ENCODE measurements at places on chromosomes 2 and 18.

GRCh38 chr2:46179037-46179621, 118.1 kb upstream of the EPAS1 start:
- DNase-seq: no peak

- DNase-seq: no peak
These were observed 115.1 kb downstream of the CDH20 start for GRCh38 chr18:61448316-61448715.

DNA sequence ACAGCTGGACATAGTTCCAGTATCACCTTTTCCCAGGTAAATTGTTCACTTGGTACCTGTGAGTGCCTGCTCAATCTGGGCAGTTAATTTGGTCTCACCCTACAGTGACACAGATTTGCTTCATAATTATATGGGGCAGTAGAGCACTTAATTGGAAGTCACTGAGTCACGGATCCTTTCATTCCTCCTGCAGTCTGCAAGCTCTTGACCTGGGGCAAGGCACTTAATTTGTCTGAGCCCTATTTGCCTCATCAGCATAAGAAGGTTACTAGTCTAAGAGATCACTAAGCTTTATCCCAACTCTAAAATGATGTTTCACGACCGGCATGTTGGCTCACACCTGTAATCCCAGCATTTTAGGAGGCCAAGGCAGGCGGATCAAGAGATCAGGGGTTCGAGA, 8.9 kb downstream of the FBXO36 start:
- no peak for DNase-seq

DNA sequence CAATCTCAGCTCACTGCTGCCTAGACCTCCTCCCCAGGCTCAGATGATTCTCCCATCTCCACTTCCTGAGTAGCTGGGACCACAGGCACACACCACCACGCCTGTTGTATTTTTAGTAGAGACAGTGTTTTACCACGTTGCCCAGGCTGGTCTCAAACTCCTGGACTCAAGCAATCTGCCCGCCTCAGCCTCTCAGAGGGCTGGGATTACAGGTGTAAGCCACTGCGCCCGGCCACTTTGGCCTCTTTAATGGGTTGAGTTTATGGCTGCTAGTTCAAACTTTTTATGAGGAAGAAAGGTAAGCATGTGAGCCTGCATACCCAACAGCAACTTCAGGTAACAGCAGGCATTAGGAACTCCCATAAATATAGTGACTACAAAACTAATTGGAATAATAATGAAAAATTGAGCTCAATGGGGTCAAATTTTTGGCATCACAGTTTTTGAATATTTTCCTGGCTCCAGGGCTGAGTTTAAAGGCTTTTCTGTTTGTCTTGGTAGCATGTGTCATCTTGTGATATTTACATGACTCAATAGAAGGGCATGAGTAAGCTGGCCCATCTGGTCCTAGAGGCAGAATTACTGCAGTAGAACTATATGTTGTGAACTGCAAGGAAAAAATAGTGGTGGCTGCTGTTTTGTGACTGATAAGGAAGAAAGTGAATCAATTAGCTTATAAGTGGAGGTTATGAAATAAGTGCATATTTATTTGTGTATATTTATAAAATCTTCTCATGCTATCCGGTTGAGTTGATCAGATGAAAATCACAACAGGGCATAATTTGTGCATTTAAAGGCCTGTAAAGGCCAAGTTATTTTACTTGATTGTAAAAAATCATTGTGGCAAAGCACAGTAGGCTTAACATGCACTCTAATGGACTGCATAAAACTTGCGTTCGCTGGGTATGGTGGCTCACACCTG, 24.8 kb downstream of the GALM start:
- peak; percentile 77 for DNase-seq

- DNase-seq: peak; percentile 75
These were observed 250.1 kb upstream of the CTAGE1 start for GRCh38 chr18:22667616-22668422.

DNA sequence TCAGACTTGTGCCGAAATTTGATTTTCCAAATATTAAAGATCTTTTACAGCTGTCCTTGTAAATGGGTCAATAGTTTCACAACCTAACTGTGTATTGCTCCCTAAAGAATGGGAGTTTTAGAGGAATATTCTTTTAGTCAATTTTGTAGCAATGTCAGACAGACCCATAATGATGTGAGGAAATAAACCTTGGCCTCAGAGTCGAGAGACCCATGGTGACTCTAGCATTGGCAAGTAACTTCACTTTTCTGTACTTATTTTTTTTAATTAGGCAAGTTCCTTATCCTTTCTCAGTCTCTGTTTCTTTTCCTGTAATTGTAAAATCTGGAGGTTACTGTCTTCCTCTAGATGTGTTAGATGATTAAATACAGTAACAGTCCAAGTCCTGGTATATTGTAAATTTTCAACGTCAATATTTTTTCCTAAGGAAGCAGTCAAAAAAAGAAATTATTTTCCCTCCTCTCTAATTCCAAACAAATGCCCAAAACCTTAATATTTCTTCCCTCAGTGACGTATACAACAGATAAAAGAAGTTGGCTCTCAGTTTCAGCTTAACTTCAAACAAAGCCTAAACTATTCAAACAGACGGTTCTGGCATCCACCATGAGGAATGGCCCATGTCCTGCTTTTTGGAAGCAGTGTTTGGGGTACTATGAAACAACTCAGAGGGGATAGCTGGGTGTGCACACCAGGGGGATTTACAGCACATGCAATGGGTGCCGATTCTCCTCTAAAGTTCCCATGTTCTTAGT, 466.7 kb downstream of the TNS1 start:
- DNase-seq: no peak

DNA sequence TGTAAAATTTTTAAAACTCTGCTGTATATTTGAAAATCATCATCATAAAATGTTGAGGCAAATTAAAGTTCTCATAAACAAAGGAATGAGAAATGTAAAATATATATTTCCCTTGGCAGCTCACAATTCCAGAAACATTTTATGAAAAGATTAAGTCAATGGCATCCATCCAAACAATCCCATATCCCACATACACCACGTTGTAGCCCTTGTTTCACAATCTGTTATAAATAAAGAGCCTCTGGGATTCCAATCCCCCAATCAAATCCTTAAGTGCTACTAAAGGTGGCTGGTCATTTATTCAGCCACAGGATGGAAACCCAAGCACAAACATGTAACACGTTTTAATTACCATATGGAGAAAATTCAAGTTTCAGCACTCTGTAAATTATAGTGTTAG, 51.7 kb downstream of the GFPT1 start:
- no peak for DNase-seq

DNA sequence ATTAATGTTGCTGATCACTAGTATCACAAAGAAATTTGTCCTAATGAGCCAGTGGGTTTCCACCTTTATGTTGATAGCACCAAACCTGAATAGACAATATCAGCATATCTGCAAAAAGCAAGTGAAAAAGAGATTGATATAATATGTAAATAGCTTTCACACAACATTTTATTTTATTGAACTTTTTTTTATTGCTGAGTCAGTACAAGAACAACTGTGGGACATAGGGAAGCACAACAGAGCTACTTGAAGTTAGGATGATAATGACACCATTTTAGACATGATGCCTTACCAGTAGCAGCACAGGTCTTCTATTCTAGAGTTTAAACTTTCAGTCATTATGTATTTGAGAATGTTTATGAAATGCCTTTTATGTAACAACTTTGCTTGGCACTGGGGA, 554.1 kb upstream of the SETBP1 start:
- DNase-seq: no peak

- no peak for DNase-seq
These were observed 6.5 kb downstream of the MFSD2B start for GRCh38 chr2:24016376-24016761.

DNA sequence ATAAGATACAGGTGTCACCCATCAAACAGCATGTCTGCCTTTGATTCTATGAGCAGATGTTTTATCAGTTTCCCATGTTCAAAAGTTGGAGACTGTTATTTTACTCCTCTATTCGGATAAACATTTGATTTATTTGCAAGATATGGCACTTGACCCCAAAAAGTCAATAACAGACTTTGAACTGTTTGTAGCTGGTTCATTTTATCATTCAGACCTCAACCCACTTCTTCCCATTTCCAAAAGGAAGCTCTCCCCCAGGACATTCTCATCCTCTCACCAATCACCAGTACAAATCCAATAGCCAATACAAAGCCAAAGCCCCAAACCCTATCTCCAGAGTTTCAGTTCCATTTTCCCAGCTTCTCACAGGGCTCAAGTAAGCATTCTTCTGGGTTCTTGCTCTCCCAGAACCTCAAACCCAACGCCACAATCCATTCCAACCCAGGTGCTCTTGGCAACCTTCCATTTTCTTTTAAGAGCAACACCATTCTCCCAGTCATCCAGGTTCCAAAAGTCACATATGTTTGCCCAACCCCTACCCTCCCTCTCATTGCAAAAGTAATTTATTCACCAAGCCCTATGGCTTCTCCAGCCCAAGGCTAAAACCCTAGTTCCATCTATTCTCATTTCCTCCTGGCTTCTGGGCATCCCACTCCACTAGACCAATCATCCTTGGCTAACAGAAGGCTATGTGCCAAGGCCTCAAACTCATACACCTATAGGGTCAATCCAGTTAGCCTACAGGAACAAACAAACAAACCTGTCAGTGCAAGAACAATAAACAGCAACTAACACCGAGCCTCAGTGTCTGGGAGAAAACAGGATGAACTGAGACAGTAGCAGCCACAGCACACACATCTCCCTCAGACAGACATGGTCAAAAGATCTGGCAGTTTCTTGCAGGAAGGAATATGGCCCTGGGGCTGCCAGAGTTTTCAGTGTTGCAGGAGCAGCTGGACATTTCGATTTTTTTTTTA, 9.2 kb downstream of the ACVR1 start:
- DNase-seq: no peak

DNA sequence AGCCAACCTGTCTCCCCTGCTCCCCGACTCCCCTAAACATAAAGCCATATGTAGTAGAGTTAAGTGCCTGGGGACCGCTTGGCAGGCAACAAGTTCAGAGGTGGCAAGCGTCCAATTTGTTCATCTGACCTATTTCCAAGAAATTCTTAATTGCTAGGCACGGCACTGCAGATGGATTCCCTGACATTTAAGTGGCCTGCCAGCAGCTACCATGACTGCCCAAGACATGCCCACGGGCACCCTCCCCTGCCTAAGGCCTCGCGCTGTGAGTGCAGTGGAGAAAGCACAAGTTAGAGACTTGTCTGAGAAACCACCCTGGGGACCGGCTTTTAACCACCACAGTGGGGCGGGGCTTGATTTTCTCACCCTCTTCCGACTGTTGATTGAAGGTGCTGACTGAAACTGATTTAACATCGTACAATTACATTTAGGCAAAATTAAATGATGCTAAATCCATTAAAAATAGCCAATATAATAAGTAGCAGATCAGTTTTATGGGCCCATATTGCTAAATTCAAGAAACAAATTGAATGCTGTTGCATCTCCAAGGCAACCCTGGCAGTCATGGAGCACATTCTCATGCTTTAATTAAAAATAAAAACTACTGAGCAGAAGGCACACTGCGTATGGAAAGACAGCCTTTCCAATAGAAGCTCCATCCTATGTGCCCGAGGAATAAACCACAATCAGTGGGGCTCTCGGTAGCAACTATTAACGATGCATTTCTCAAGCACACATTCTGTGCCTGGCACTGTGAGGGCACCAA, 163.6 kb upstream of the ACAA2 start:
- no peak for DNase-seq

DNA sequence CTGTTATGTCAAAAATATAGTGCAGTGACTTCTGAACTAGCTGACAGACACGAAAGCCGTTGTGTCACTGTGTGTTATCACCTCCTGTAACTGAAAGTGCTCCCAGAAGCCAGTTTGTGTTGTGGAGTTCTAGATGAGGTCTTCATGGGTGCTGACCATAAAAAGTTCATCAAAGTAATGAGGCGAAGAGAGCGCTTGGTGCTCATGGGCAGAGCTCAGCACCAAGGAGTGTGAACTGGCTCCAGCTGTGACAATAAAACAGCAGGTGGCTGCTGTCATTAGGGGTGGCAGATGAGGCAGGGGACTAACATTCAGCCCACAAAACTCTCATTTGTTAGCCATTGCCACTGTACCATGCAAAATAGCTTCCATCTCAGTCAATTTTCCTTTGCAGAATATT, 151.1 kb downstream of the ZNF407 start:
- no peak for DNase-seq

GRCh38 chr2:199690225-199690624, 160.8 kb downstream of the FTCDNL1 start:
- DNase-seq: no peak

Data from Caki2 (cell line).